ENCODE measurements at places on chromosomes 12 and 14.

DNA sequence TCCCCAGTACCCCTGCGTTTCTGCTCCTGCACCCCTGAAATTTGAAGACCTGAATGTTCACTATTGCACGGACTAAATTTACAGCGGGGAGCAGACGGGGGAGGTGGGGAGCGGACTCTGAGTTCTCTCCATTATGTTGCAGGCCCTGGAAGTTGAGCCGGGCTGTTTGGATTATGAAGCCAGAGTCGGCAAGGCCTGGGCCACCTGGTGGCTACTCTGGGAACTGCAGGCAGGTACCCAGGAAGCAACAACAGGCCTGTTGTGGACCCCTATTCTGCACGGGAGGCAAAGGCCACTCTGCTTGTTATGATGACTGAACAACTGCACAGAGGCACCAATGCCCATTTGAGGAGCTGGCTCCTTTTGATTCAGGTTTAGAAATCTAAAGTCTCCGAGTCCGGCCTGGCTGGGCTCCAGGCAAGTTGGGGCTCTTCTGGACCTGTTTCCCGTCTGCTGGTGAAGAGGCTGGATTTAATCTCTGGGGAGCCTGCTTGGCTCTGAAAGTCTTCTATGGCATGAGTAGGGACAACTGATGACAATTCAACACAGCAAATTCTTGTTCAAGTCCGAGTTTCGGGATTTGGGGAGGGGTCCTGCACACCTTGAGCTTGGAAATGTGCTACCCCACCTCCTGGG lies 34.1 kb upstream of the FAM181A start:
- DNase-seq, result peak; percentile 85

DNA sequence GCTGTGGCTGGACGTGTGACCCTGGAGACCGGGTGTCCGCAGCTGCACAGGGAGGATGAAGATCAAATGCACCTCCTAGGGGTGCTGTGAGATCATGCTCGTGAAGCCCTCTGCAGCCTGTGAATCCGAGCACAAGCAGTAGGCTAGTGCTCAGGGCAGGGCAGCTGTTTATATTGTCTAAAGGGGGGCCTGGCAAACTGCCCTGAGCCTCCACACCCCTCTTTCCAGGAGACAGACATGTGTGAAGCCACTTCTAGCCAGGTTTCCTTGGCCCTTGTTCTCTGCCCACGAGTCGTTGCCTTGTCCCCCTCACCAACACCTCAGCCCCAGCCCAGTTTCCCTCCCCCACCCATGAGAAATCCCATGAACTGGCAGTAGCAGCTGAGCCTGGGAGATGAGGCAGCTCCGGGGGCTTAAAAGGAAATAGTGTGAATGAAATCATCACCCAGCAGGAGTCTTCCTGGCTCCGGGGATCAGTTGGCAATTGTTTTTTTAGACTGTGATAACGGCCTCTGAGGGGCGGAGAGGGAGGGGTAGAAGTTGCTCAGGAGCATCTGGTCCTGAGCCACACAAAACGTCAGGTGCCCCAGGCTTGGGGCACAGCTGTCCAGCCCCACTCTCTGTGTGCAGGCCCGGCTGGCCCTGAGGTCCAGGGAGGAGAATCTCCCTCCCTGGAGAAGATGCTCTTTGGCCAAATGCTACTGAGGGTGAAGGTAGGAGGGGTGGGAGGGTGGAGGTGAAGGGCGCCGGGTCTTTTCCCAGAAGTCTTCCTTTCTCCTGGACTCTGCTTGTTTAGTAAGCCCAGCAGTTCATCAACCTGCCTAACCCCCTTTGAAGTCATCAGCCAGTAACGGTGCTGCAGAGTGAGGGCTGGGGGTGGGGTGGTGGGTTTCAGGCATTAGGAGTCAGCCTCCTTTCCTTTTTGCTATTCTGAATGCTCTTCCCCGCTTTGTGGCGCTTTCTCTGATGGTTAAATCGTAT lies 4.0 kb downstream of the FGF6 start:
- no peak for DNase-seq

- no peak for DNase-seq
These were observed 461.4 kb downstream of the ZFP36L1 start for GRCh38 chr14:68331426-68331825.

DNA sequence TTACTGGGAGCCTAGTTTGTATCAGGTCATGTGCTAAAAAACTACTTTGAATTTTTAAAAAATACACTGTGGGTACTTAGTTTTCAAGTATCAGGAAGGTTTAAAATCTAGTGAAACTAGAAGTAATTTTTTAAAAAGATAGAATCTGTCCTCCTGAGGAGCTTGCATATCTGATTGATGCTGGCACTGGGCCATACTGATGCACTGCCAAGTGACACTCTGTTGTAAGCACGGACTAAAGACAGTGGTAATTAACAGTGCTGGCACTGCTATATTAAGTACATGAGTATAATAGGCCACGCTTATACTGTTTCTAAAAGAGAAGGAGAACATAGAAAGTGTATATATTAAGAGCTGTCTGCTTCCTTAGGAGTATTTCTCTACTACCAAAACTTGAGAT lies 10.0 kb upstream of the TBC1D30 start:
- no peak for DNase-seq

DNA sequence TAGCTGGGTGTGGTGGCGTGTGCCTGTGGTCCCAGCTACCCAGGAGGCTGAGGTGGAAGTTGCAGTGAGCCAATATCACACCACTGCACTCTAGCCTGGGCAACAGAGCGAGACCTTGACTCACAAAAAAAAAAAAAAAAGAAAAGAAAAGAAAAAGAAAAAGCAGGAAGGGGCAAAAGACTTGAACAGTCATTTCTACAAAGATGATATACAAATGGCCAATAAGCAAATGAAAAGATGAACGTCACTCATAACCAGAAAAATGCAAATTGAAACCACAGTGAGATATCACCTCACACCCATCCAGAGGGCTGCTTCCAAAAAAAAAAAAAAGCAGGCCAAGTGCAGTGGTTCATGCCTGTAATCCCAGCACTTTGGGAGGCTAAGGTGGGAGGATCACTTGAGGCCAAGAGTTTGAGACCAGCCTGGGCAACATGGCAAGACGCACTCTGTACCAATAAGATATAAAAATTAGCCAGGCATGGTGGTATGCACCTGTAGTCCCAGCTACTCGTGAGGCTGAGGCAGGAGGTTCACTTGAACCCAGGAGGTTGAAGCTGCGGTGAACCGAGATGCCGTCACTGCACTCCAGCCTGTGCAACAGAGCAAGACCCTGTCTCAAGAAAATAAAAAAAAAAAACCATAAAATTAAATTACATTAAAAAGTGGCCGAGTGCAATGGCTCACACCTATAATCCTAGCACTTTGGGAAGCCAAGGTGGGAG lies 20.5 kb downstream of the UBC start:
- DNase-seq, result no peak

- peak; percentile 23 for DNase-seq
These were observed 259.5 kb upstream of the E2F7 start for GRCh38 chr12:77324763-77325468.

- DNase-seq, result no peak
These were observed 65.8 kb upstream of the COCH start for GRCh38 chr14:30808576-30808975.

DNA sequence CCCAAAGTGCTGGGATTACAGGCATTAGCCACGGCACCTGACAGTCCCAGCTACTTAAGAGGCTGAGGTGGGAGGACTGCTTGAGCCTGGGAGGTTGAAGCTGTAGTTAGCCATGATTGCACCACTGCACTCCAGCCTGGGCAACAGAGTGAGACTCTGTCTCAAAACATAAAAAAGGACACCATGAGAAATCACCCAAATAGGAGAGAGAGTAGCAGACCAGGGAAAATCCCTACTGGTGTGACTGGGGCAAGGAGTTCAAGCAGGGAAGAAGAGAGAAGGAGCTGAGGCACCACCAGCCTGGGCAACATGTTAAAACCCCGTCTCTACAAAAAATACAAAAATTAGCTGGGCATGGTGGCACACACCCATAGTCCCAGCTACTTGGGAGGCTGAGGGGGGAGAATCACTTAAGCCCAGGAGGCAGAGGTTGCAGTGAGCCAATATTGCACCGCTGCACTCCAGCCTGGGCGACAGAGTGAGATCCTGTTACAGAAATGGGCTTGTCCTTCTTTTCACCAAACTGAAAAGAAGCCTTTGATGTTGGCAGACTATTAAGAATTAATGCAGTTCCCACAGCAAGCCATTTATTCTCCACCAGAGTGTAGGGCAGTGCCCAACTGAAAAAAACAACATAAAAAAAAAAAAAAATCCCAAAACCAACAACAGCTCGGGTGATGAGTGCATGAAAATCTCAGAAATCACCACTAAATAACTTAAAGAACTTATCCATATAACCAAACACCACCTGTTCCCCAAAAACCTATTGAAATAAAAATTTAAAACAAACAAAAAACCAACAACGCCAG lies 4.5 kb upstream of the SRSF9 start:
- DNase-seq, result no peak

DNA sequence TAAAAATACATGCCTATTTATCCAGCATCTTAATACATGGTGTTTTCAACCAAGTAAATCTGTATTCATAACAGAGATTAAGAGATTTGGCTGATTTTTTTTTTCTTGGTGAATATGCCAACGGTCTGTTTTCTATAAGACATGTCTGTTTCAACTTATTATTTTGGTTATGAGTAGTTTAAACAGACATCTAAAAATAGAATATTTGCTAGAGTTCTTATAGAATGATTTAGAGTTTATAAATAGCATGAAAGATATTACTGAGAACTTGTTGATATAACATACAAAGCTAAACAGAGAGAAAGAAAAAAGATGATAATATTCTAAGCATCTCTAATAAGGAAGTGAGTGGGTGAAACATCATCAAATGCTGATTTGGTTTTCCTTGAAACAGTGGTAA lies 199.9 kb downstream of the CCDC91 start:
- no peak for DNase-seq

DNA sequence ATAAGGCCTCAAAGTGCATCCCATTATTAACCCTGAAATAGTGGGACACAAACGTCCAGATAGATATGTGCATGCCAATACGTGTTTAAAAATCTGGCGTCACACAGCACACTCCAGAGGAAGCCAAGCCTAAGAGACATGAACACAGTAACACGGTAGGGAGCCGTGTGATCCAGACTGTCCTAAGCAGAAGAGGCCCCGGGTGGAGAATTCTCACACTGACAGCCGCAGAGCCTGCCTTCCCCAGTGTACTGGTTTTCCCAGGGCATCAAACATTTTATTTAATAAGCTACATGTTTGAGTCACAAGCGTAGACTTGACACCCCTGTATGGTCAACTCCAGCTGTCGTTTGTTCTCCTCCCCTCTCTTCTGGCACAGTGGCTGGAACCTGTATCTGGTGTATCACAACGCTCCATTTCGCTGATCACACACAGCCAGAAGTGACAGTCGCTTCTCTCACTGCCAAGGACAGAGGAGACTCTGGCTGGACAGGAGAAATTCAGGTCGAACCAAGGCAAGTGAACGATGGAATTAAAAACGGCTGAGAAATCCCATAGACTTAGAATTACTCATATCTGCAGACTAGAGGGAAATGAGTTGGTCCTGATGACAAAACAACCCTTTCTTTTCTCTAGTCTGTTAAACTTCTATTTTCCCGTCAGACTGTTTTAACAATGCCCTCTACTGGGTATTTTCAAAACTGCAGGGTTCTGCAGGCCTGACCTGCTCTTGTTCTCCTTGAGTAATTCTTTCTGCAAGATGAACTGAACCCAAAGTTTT lies 359.9 kb downstream of the RGS6 start:
- DNase-seq, result peak; percentile 15

GRCh38 chr12:82554529-82554928 lies 132.2 kb upstream of the TMTC2 start:
- DNase-seq, result no peak

DNA sequence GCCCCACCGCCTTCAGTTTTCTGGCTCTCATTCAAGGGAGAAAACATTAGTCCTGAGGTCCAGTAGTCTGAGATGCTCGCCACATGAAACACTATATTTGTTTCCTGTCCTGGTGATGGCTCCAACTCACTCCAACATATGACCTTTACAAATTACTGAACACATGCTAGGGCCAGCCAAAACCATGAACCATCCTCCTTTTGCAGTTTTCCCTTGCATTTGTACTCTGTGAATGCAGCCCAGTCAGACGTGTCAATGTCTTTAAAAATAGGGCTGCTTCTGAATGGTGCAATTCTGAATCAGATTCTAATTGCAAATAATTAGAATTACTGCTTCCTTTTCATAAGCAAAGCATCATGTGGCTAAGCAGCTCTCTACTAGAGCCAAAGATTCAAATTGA lies 36.0 kb downstream of the ADAMTS20 start:
- DNase-seq, result no peak

GRCh38 chr14:106564058-106564643 lies 1037.8 kb downstream of the TMEM121 start:
- peak; percentile 72 for DNase-seq

- no peak for DNase-seq
These were observed 11.7 kb upstream of the OTOGL start for GRCh38 chr12:80087486-80088213.

GRCh38 chr12:124097701-124098100 lies 124.7 kb downstream of the ZNF664 start:
- DNase-seq, result no peak

DNA sequence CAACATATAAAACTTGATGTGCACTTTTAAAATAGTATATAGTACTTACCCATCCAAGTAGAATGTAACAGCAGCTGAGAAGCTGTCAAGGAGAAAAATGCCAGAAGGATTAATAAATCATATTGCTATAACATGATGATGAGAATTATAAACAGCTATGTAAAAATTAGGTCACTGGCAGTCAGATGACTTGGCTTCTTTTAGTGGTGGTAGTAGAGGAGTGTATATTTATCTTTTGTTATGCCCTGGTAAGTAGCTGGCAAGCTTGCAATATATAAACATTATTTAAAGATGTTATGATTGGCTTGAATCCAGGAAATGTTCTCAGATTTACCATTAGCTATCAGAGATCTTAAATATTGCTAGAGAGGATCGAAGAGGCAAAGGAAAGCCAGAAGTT lies 471.0 kb upstream of the MGAT4C start:
- no peak for DNase-seq

- DNase-seq, result no peak
These were observed 17.7 kb downstream of the FAM222A start for GRCh38 chr12:109731231-109731731.

DNA sequence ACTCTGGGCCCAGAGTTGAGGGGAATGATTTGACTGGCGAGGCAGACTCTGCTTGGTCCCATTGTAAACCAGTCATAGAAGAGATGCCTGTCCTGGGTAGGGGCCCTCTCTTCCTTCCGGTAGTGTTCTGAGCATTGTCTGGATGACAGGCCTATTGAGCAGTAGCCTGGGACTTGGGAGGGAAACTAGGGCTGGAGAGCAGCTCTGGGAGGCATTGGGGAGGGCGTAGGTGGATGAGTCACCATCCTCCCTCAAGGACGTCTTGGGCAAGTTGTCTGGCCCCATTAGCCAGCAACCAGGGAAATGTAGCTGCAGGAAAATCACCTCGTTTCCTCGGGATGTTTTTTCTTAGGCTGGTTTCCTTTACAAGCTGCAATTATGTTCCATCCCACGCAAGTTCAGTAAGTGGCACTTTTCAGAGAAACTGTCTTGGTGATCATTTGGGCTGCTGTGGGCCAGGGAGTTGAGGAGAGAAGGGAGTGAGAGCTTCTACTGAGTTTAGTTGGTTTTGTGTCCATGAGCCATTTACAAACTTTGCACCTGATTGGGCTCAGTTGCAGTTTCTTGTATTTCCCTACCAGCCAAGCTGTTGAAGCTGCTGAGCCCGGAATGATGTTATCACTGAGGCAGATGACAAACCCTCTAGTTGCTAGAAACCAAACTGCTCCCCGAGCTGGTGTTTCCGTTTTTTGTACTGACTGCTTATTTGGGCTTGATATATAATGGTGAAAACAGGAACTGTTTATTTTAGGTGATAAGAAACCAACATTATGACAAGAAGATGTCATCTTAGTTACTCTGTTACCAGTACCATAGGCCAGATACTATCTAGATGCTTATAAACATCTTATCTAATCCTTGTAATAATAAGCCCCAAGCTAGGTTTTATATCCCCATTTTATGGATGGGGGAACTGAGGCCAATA lies 147.6 kb downstream of the CHST11 start:
- DNase-seq, result peak; percentile 47

- DNase-seq, result no peak
These were observed 454.1 kb downstream of the ATP23 start for GRCh38 chr12:58395470-58395869.
